Stimulated activated CD4-positive, alpha-beta T cell treated with anti-CD3 and anti-CD28 coated beads, Interleukin-1b, Interleukin-23, amount 100 ng/mL, for 24 hours (primary cell): ENCODE measurements at places on chromosomes 2 and 18.

DNA sequence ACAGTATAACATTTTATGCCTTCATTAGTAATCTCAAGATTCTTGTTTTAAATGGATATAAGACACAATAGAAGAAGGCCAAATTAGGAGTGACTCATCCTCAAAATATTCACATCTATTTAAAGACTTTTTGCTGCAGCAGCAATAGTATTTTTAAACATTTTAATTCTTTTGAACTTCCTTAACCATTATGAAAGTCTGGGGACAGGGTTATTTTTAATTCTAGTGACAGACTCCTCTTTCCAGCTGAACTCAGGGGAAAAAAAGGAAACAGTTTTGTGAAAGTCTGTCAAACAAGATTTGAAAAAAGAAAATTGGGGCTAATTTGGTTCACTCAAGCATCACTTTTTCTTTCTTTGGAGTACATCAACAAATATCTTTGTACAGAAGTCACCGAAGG, 541.8 kb downstream of the NUP35 start:
- DNase-seq = no peak

DNA sequence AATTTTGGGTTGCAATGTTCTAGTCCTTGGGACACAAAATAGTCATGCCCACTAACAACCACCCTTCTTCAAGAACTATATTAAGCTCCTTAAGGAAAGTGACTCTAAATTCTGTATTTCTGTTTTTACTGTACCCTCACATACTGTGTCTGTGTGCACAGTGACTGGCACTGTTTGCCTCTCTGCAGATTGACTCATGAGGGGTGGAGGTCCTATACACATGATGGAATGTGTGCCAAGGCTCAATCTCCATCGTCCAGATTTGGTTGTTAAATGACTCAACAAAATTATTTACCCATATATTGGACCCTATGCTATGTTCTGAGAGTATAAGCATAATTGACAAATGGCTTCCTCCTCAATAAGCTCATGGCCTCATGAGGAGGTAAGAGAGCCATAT, 126.6 kb upstream of the CWC22 start:
- DNase-seq = no peak

GRCh38 chr18:6962571-6963451, 154.8 kb downstream of the LAMA1 start:
- DNase-seq = no peak

- DNase-seq = no peak
Observed at GRCh38 chr2:176002688-176003210, 682 bp upstream of the LNPK start.

- no peak for DNase-seq
Observed at GRCh38 chr2:74525717-74526648, at the start of gene DQX1. Gene DQX1 (minus strand): TSS chr2:74526231. CDS start chr2:74525729, 502 bp downstream.

GRCh38 chr2:39568561-39569006, 97.1 kb upstream of the TMEM178A start:
- DNase-seq = no peak

GRCh38 chr18:57026316-57026715, 120.6 kb upstream of the BOD1L2 start:
- DNase-seq = no peak

DNA sequence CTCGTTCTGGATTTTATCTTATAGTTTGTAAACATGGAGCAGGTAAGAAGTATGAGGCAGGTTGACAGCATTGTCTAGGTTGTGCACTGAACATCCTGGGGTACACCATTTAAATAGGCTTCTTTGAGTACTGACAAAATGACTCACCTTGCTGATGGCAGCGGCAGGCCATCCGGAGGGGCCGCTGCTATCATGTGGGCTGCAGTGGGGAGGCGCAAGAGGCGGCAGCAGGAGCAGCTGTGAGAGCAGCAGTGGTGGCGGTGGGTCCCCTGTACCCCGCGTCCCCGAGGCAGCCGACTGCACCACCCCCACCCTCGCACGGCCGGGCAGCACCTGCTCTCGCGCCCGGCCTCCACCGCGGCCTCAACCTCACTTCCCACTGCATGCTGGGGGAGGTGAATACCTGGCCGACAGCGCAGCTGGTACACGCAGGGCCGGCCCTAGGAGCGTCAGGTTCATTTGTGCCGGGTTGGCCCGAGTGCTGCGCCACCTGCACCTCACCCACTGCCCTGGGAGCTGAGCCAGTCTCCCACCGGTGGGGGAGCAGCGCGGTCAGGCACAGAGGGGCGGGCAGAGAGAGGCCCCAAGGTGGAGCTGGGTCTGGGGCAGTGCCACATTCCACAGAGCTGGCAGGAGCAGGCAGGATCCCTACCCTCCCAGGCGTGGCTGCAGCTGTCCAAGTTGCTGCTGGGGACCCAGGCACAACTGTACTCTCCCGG, 154.5 kb upstream of the RBMS1 start:
- no peak for DNase-seq

- no peak for DNase-seq
Observed at GRCh38 chr18:75391279-75392225, 36.0 kb downstream of the SMIM21 start.

- no peak for DNase-seq
Observed at GRCh38 chr18:31057051-31057450, 14.5 kb upstream of the DSC3 start.
